Epithelial cell of proximal tubule (primary cell): ENCODE measurements at places on chromosomes 5 and 9. TPM values are rescaled to one million over a fixed set of nuclear protein-coding genes. Genes with fewer than 3 reads are reported as not detected.

The SPATA6L gene
- 0.92 and 1.7 TPM in 2 replicates for total RNA-seq

The DNM1 gene
- 2.6 and 16.7 TPM in 2 replicates for total RNA-seq

The DMRT3 gene
- 0.29 and 1.4 TPM in 2 replicates for total RNA-seq

The PCSK5 gene
- total RNA-seq: 14.6 and 23.2 TPM in 2 replicates

The TTC16 gene
- not detected in 2 replicates for total RNA-seq

The PCDHGA10 gene
- total RNA-seq: 0.58 and 1.9 TPM in 2 replicates

The LCN2 gene
- total RNA-seq: 45.7 and 106 TPM in 2 replicates

The SLC6A7 gene
- total RNA-seq: not detected in 2 replicates

The OR13C2 gene
- total RNA-seq: not detected in 2 replicates

The SPINK4 gene
- not detected in 2 replicates for total RNA-seq

The ORM2 gene
- not detected in 2 replicates for total RNA-seq

The NUP188 gene
- total RNA-seq: 37.6 and 67.3 TPM in 2 replicates

The OR1Q1 gene
- total RNA-seq: not detected in 2 replicates

The EFCAB9 gene
- not detected in 2 replicates for total RNA-seq

The TEX48 gene
- total RNA-seq: not detected in 2 replicates

The FAM240B gene
- total RNA-seq: not detected in 2 replicates

The PCDHA3 gene
- total RNA-seq: 0.06 TPM in 1 of 2 replicates, not detected in the other

The MIER3 gene
- 18.7 and 26.5 TPM in 2 replicates for total RNA-seq

The SPATA31C2 gene
- not detected in 2 replicates for total RNA-seq

The SLC6A19 gene
- not detected in 2 replicates for total RNA-seq

The IGFBPL1 gene
- total RNA-seq: 4.3 and 8.8 TPM in 2 replicates

The RLN1 gene
- 0.69 and 1.3 TPM in 2 replicates for total RNA-seq

The PCDHGB1 gene
- 0.12 and 0.29 TPM in 2 replicates for total RNA-seq

The UQCRQ gene
- total RNA-seq: 288 and 304 TPM in 2 replicates

The CXCL14 gene
- total RNA-seq: 0.06 and 0.14 TPM in 2 replicates

The ACOT12 gene
- total RNA-seq: not detected in 2 replicates

The GABRP gene
- not detected in 2 replicates for total RNA-seq

The MELK gene
- 64.5 and 87.8 TPM in 2 replicates for total RNA-seq

The MEGF10 gene
- 0.29 and 0.52 TPM in 2 replicates for total RNA-seq

The GSN gene
- 130 and 174 TPM in 2 replicates for total RNA-seq

The ANKRD31 gene
- 0.12 and 0.14 TPM in 2 replicates for total RNA-seq

The ECM2 gene
- not detected in 2 replicates for total RNA-seq

The ALDOB gene
- not detected in 2 replicates for total RNA-seq
